PC-9 (cell line): ENCODE measurements at places on chromosomes 4 and X. TPM values are rescaled to one million over a fixed set of nuclear protein-coding genes. Genes with fewer than 3 reads are reported as not detected.

The LNX1 gene
- 3.3 and 3.4 TPM in 2 replicates for total RNA-seq

The CXorf65 gene
- total RNA-seq, result not detected in 2 replicates

The S100G gene
- total RNA-seq, result not detected in 2 replicates

- peaks cover 22% of the 10 kb centered on the region for H3K4me1 ChIP-seq
- H3K27me3 ChIP-seq, result no peaks in the 10 kb centered on the region
- DNase-seq, result no peak
- H3K36me3 ChIP-seq, result no peaks in the 10 kb centered on the region
- peak overlapping the region; percentile 73 for H3K4me3 ChIP-seq
- H3K27ac ChIP-seq, result peak overlapping the region; percentile 73
Observed at GRCh38 chrX:10831716-10832502, 211.5 kb upstream of the MID1 start.

- no peak overlapping the region for H3K27ac ChIP-seq
- H3K4me3 ChIP-seq, result no peak overlapping the region
- no peaks in the 10 kb centered on the region for H3K27me3 ChIP-seq
- no peaks in the 10 kb centered on the region for H3K4me1 ChIP-seq
Observed at GRCh38 chr4:166724369-166724768, 509.9 kb downstream of the SPOCK3 start.
